ENCODE measurements at places on chromosomes 1 and 21. TPM values are rescaled to one million over a fixed set of nuclear protein-coding genes. Genes with fewer than 3 reads are reported as not detected.

Gene FAM3B
- total RNA-seq, result 7.1 TPM

- ATAC-seq, result peak; percentile 79
These were observed 111.1 kb downstream of the NAV1 start for GRCh38 chr1:201649761-201650622.

DNA sequence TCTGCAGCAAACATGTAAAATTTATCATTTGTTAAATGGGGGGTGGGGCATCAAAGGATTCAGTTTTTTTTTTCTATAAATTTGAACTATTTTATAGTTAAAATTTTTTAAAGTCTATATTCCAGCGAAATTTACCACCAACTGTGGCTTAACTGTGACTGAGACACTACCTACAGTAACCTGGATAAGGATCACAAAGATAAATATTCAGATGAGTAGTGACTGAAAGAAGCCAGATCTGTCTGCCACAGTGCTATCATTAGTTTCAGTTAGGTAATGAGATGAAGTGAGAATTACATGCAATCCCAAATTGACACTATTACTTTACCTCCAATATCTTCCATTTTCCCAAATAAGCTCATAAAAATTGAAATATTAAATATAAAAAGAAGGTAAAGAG, 5.4 kb downstream of the SPATA6 start:
- ATAC-seq, result no peak

DNA sequence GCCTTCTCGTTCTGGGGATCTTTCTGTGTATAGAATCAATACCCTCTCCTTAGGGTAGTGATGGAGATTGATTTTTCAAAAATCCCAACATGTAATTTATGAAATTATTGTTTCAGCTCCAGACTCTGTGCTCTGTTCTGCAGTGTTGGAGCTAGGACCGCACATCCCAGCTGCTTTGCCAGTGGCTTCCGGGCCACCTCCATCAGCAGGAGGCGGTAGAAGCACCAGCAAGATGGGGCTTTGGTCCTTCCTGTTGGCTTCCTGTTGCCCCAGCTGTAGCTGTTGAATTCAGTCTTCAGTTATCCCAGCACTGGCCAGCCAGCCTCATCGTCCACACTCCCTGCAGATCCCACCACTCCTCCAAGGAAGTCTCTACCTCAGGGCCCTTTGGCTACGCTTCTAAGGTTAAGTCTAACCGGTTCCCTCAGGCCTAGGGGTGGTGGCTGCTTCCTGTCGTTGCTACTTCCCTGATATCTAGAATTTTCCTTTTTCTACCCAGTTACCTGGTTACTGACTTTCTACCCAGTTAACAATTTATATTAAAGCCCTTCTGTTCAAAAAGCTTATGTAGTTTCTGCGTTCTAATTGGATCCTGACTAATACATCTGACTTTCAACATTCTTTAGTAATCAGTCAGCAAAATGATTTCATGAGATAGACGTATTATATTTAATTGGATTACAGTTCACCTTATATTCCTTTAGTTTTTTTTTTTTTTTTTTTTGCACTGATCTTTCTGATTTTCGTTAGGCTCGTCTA, 24.6 kb downstream of the GALNT2 start:
- ATAC-seq, result no peak

DNA sequence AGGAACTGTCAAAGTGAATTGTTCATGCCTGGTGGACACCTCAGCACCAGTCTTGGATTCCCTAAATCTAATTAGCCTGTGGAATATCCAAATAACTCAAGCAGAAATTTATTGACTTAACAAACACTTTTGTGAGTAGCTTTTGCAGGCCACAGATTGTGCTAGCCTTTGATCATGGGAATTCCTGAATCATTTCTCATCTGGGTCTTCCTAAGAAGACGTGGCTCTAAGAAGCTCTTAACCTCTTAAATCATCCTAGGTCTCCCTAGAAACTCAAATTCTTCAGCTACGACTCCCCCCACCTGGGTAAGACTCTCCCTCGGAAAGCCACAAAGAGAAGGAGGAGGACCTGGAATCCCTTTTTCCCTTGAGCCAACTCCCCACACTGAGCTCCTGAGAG, 53.8 kb upstream of the PSEN2 start:
- ATAC-seq, result no peak

Gene CA14
- 0.54 TPM for total RNA-seq

Gene HFM1
- 0.77 TPM for total RNA-seq

- no peak for ATAC-seq
These were observed 412.6 kb upstream of the RUNX1 start for GRCh38 chr21:35461700-35462099.

Gene ACTRT2
- not detected for total RNA-seq

DNA sequence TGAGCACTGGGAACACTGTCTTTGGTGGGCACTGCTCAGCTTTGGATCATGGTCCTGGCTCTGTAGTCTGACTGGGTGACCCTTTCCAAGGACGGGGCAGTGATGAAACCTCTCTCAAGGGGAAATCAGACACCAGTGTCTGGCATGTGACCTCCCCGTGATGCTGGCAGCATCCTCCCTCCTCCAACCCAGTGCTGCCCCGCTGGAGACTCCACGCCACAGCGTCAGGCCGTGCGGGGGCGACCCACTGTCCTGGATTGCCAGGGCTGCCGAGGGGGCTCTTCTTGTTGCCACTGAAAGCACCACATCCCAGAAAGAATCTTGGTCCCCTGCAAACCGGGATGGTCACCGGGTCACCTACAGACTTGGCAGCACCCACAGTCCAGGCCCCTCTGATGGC, 146.4 kb upstream of the ARHGEF16 start:
- no peak for ATAC-seq

GRCh38 chr1:185087746-185088145, 42.4 kb downstream of the RNF2 start:
- ATAC-seq, result no peak

DNA sequence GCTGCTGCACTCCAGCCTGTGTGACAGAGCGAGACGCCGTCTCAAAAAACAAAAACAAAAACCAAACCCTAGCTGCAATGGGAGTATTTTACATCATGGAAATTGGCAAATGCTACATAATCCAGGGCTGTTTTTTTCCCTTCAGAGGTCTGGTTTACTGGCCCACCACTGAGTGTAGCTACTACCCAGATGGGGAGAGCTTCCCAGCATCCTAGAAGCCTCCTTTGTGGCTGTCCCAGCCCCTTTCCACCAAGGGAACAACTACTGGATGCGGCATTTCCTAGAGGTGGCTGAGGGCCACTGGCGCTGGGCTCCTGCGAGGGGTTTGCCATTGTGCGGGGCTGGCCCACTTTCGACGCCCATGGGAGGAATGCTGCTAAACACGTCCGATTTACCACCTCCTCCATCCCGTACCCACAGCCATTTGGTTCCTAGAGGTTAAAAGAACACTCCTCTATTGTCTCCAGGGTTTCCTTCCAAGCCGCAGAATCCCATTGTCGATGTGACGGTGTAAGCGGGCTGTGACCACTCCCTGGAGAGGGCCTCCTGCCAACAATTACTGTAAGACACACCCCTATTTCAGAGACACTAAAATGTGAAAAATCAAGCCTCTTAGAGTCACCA, 55.4 kb downstream of the RUNX3 start:
- ATAC-seq, result no peak

DNA sequence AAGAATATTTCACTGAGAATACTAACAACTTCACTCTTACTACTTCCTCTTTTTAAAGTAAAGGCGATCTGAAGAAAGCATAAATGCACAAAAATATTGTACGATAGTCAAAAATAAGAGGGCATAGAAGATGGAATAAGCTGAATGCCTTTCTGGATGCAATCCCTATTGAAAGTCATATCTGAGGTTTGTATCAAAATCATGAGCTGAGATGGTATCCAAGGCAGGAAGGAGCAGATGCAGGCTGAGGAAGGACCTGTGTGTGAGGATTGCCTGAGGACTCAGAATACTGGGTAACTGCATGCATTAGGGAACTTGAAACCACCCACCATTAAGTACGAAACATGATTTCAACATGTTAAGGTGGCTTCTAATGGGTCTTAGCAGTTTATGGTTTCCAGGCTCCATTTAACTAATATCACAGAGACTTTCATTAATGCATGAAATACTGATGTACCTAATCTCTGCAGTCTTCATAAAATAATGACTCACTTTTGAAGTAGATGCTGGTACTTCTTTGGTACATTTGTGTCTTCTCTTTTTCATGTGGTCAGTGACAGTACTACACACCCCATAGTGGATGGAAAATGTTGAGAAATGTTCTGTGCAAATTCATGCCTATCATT, 29.6 kb upstream of the RGS1 start:
- ATAC-seq, result no peak

GRCh38 chr1:193111641-193112090, 6.5 kb upstream of the GLRX2 start:
- peak; percentile 86 for ATAC-seq

Gene ZSWIM5
- total RNA-seq, result 6.8 TPM

DNA sequence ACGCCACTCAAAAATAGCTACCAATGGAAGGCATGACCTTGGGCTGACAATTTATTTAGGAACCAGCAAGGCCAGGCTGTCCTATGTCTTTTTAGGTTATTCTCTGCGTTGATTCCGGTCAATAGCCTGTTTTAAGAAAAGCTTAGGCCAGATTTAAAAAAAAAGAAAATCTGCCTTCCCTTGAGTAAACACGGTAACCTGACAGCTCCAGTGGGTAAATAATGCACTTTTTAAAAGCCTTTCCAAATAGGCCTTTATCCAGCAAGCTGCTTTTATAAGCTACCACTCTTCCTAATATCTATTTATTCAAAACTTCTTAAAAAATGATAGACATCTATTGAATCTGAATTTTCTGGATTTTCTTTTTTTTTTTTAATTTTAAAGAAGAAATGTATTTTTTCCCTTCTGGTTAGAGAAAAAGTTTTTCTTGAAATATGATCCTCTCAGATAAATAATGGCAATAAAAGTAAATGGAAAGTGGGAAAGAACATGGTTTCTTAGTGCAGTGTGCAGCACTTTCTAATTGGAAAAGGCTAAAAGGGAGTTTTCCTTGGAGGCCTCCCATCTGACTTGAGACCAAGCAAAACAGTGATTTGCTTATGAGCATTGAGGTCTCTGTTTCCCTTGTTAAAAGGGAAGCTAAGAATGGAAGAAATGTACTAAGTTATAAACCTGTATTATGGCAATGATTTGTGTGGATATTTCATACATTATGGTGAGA, 281.0 kb upstream of the RUNX1 start:
- ATAC-seq, result no peak

- ATAC-seq, result peak; percentile 81
These were observed 81.3 kb upstream of the KAZN start for GRCh38 chr1:14516974-14517840.

DNA sequence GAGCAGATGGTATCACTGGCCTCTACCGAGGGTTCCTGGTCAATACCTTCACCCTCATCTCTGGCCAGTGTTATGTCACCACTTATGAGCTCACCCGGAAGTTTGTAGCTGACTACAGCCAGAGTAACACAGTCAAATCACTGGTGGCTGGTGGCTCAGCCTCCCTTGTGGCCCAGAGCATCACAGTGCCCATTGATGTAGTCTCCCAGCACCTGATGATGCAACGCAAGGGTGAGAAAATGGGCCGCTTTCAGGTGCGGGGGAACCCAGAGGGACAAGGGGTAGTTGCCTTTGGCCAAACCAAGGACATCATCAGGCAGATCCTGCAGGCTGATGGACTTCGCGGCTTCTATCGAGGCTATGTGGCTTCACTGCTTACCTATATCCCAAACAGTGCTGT, 6.1 kb downstream of the SLC25A44 start:
- no peak for ATAC-seq

Gene OR6K3
- not detected for total RNA-seq

Gene IKBKE
- total RNA-seq, result 3.0 TPM

DNA sequence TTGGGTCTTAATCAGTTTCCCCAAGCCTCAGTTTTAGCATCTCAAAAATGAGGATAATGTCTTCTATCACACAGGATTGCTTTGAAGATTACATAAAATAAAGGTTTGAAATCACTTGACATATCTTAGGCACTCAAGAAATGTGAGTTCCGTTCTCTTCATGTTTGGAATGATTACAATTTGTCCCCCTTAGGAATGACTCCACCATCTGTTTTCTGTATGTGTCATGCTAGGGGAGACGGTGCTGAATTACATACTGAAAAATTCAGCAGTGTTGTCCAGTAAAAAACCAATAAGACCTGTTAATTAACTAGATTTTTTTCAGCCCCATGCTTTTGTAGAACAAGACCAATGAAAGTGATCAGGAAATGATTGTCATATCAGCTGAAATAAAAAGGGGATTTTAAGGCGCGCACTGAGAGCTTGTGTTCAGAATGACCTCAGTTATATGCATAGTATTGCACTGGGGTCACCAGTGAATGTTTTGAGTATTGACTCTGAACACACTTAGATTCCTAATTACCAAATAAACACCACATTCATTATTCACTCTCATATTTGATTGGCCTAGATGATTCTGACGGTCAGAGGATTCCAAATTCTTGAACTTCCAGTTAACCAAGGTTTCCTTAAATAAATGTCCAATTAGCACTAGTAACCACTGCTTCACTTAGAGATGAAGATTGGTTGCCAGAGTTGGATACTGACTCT, 114.5 kb upstream of the KCNK2 start:
- no peak for ATAC-seq

- ATAC-seq, result no peak
These were observed 2.5 kb downstream of the CDC42BPA start for GRCh38 chr1:227315629-227316346.

GRCh38 chr1:232568906-232569553, 60.9 kb downstream of the SIPA1L2 start:
- ATAC-seq, result no peak

DNA sequence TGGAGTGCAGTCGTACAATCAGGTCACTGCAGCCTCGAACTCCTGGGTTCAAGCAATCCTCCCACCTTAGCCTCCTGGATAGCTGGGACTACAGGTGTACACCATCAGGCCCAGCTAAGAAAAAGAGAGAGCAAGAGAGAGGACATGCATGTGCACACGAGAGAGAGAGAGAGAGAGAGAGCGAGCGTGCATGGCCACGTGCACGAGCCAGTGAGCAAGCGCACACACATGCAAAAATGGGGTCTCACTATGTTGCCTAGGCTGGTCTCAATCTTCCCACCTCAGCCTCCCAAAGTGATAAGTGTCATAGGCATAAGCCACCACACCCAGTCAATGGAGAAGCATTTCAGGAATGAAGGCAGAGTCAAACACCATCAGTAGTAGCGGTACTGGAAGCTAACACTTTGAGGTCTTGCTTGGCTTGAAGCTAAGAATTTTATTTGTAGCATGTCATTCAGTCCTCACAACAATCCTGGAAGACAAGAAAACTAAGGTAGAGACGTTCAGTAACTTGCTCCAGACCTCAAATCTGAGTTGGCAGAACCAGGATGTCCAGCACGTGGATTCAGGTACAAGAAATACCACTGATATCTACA, 14.5 kb downstream of the GNB1 start:
- no peak for ATAC-seq

Gene RHCE
- not detected for total RNA-seq

DNA sequence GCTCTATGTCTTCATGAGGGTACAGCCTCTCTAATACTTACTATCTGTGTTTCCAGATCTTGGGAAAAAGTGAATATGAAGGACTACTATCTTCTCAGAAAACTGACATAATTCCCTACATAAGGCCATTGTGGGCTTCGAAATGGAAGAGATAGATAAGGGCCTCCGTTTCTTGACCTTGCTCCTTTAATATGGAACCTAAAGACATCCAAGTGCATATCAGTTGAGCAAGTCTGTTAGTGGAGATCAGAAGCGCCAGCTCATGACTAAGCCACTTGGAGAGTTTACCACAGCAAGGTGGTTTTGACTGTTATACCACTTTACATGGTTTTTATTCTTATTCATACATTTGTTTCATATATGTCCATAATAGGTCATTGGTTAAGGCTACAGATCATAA, 35.3 kb upstream of the FCER1A start:
- ATAC-seq, result no peak
